HuH-7 (cell line): ENCODE measurements at places on chromosomes 13 and 19.

GRCh38 chr13:95833126-95833525 lies 156.2 kb downstream of the DNAJC3 start:
- DNase-seq = no peak

DNA sequence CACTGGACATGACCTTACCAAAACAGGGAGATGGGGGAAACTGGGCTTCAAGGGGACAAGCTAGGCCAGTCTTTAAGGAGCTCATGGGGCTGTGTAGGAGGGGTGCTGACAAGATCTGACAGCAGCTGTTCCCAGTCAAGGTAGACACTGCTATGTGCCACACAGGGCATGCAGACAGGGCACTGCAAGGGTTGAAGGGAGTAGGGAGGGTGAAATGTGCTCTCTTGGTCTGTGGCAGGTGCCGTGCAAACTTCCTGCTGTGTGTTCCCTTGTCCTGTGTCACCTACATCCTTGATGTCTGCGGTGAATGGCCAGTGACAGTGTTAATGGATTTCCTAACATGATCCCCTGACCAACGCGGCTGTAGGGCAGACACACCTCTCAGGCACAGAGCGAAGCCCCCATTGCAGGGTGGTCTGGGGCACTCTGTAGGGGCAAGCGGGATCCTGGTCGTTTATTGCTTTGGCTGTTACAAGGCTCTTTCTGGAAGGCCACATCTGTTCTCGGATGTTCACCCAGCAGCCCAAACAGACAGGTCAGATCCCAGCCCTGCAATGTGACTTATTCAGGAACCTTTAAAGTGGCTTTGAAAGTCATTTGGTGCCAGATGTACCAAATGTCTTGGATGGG lies 199.5 kb upstream of the ZNF536 start:
- DNase-seq = no peak

GRCh38 chr13:49540552-49540951 lies 44.8 kb downstream of the PHF11 start:
- DNase-seq = no peak

- no peak for DNase-seq
Measured at GRCh38 chr13:87894059-87894458, 222.9 kb downstream of the SLITRK5 start.

DNA sequence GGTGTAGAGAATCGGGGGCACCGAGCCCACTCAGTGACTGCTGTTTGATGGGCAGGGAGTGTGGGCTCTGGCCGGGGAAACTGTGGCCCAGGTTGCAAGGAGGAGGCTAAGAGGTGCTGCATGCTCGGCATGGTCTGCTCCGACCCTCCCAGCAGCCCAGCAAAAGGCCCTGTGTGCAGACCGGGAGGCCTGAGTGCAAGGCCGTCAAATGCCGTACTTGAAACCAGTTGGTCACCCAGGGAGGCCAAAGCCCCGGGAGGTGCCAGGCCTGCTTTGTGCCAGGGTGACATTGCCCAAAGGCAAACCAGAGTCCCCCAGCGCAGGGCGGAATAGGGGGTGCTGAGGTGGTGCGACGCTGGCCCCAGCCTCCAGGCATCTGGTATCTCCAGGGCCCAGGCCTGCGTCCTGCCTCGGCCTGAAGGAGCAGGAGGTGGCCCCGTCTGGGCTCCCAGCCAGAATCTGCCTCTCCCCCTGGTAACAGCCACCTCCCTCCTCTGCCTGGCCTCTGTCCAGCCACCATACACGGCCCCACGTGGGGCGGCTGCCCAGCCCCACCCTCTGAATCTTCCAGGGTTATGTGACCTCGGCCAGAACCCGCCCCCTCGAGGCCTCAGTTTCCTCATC lies 4.0 kb downstream of the PIK3R2 start:
- peak; percentile 82 for DNase-seq

- DNase-seq = no peak
Measured at GRCh38 chr13:77053192-77053591, 26.2 kb upstream of the FBXL3 start.

- no peak for DNase-seq
Measured at GRCh38 chr19:31349160-31349881, at the start of gene TSHZ3. Gene TSHZ3 (minus strand): TSS chr19:31349436. CDS start chr19:31349219, 217 bp downstream.

DNA sequence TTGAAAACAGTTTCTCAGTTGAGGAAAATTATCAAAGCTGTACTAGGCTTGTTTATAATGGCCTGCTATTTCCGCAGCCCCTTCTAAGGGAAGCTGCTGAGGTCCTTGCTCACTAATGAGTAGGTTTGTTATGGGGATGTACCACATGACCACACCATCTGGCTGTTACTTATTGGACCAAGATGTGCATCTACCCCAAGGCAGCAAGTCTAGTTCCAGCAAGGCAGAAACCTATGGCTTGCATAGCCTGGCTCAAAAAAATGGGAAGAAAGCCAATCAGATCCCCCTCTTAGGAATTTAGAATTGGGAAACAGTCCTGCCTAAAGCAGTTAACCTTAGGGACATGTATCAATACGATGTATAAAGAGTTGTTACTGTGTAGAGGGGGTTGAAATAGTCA lies 186.5 kb upstream of the SPRY2 start:
- no peak for DNase-seq

DNA sequence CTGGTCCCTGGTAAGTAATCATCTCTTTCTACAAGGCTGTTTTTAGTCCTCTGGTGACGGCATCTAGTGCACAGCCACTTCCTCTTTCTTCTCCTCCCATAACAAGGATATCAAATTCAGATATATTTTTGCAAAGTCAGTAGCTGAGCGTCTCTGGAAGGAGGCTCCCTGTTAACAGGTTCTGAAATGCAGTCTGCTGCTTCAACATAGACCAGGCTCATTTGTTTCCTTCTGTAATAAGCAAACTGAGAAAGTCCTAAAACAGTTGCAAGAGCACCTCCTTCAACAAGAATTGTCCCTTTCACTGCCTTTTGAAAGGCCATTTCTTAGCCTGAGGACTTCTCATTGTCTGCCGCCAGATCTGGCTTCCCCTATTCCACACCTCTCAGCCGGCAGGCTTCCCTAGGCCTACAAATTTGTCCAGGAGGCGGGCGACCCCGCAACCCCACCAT lies 7.4 kb upstream of the ZSCAN5A start:
- DNase-seq = no peak

DNA sequence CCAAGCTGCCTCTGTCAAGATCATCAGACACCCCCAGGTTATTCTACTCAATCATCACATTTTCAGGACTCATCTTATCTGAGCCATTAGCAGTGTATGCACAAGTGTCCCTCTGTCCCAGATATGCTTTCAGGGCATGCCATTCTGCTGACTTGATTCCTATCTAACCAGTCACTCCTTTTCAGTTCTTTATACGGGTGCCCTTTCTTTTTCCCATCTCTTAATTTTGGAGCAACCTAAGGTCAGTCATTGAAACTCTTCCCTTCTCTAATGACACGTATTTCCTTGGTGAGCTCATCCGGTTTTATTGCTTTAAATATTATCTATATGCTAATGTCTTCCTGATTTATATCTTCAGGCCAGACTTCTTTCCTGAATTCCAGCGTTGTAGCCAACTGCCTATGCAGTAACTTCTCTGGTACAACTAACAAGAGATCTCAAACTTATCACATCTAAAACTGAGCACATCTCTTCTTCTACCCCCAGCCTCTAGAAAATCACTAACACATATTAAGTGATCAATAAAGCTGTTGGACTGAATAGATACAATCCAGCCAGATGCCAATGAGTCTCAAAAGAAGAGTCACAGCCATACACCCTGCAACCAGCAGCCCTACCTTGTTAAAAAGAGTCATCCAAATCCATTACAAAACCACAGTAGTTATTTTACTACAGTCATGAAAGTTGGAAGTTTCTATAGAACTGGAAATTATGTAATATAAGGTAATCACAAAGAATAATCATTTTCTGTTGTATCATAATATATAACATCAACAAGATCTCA lies 58.8 kb downstream of the DCLK1 start:
- DNase-seq = no peak
